ENCODE measurements at places on chromosomes 5 and 9.

DNA sequence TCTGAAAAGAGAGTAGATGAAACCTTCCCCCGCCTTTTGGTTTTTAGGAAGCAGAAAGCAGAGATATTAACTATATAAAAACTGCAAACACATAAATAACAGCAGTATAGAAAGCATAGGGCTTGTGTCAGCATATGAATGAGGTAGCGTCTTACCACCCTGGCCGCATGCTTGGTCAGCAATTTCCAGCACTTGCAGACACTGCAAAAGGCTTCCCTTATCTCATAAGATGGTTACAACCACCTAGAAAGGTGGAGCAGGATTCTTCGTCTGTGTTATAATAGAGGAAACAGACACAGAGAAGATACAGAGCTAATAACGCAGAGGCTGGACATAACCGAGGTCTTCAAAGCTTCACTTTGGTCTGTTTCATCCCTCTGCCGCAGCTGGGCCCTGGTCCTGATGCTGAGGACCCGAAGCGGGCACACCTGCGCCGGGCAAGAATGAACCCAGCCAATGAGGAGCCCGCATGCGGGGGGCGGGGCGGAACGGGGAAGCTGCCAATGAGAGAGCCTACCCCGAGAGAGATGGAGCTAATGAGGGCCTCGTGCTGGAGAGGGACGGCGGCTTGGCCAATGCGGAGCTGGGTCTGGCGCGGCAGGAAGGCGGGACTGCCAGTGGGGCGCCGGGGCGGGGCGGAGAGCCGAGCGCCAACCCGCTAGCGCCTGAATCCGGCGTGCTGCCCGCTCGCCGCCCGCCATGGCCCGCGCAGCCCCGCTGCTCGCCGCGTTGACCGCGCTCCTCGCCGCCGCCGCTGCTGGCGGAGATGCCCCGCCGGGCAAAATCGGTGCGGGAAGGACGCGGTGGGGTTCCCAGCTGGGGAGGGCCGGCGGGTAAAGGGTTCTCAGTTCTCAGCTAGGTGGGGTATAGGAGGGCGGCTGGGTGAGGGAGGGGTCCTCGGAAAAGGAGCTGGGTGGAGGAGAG lies at the start of gene PCYOX1L:
PCYOX1L (plus strand) TSS at position 677 of the 924 bp plus-strand sequence; CDS start at position 700, 23 bp downstream.
- DNase-seq, result peak; percentile 97

DNA sequence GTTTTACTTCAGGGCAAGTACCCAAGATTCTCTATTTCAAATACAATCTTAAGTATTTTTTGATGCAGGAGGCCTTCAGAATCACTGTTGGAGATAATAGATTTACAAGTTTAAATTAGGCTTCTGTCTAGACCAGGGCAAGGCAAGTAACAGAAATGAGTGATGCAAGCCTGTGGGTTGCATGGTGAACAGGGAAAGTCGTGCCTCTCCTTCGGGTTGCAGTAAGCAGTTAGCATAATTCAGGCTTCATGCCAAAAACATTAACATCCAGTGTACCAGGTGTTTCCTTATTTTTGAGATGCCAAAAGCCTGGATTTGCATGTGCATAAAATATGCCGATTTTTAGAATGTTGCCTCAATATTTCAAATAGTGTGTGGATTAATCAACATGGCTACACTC lies 369.0 kb downstream of the CAAP1 start:
- DNase-seq, result no peak

- no peak for DNase-seq
Observed at GRCh38 chr5:1318659-1319251, 23.9 kb upstream of the TERT start.

DNA sequence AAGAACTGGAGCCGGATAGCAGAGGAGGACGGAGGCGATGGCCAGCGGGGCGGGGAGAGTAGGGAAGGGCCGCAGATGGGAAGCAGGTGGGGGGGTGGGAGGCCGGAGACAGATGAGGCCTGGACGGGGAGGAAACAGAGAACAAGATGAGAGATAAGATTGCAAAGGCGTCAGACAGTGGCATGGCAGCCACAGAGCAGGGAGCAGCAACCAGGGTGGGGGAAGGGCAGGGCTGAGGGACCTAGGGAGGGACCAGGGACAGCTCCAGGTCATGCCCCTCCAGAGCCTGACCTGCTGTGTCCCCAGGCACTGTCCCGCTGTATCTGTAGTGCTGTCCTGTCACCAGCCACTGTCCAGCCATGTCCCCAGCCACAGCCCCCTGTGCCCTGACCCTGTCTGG lies 49.6 kb upstream of the LMX1B start:
- DNase-seq, result no peak

- DNase-seq, result no peak
Observed at GRCh38 chr9:35650341-35651158, at the start of gene SIT1. Gene SIT1 (minus strand): TSS chr9:35650931. CDS start chr9:35650853, 78 bp downstream.

DNA sequence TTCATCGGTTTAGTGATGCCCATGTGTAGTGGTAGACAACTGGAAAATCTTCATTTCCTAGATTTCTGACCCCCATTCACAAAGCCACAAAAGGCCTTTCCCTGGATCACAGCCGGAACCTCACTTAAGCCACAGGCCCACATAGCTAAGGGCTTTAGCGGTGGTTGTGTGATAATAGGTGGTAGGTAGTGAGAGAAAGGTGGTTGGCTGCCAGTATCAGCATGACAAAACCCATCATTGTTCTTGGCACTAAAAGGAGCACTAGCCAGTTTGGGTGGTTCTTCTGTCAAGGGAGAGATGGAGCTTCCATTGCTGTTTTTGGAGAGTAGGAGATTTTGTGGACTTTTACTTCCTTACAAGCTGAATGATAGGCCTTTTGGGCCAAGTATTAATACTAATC lies 9.7 kb upstream of the SLC36A2 start:
- no peak for DNase-seq

DNA sequence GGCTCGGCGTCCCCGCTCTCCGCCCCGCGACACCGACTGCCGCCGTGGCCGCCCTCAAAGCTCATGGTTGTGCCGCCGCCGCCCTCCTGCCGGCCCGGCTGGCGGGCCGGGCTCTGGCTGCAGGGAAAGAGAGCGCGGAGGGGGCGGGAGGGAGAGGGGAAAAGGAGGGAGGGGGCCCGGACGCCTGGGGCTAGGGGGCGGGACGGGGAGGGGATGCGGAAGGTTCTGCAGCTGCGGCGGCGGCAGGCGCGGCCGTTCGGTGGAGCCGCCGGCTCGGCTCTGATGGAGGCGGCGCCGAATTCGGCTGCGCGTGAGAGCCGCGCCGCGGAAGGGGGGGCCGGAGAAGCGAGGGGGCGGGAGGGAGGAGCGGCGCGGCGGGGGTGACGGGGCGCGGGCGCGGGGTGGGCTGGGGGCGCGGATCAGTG lies at the start of gene MARCHF11:
MARCHF11 (minus strand) TSS at position 281 of the 425 bp plus-strand sequence; CDS start at position 65, 216 bp downstream.
- DNase-seq, result no peak

DNA sequence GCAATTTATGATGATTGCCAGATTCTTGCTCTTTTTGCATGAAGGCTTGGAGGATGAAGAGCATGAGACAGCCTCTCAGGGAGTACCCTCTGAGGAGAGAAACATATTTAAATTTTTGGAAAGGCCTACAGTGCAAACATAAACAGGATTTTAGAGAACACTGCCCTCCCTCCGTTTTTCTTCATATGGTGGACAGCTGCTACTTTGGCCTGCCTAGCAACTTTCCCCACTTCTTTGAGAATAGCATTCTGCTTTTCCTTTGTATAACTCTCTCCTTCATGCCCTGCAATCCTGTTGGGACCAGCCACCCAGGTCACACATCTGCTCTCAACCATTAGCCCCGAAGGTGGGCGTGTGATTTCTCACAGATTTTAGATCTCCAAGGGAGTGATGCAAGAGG lies 20.5 kb upstream of the TXN start:
- DNase-seq, result no peak

DNA sequence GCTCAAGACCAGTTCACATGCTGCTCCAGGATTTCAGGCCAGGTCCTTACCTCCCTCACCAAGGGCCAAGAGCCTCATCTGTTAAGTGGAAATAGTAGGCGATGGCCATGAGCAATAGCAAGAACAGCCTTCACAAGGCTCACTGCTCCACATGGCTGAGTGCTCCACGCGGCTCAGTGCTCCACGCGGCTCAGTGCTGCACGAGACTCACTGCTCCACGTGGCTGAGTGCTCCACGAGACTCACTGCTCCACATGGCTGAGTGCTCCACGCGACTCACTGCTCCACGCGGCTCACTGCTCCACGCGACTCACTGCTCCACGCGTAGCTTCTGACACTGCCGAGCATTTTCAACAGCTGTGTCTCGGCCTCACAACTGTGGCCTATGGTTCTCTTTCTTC lies 36.4 kb upstream of the ADAMTS2 start:
- DNase-seq, result no peak

DNA sequence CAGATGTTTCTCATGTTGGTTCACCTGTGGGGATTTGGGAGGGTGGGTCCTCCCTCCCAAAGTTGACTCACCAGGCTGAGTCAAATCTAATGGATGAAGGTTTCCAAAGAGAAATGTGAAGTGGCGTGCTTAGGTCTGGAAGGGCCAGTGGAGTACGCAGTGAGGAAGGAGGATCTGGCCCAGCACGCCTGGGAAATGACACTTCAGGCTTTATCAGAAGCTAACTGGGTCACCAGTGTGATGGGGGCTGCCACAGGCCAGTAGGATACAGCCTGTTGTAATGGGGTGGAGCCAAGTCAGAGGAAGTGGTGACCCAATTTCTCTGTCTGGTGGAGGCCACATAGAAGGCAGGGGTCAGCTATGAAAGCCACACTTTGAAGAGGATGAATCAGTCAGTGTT lies 18.0 kb downstream of the POLR1E start:
- DNase-seq, result peak; percentile 29

GRCh38 chr9:74303945-74304344 lies 193.2 kb upstream of the RORB start:
- no peak for DNase-seq

GRCh38 chr5:10604975-10605374 lies 41.1 kb downstream of the ANKRD33B start:
- no peak for DNase-seq

GRCh38 chr5:52867809-52868208 lies 80.1 kb downstream of the ITGA1 start:
- DNase-seq, result peak; percentile 52

DNA sequence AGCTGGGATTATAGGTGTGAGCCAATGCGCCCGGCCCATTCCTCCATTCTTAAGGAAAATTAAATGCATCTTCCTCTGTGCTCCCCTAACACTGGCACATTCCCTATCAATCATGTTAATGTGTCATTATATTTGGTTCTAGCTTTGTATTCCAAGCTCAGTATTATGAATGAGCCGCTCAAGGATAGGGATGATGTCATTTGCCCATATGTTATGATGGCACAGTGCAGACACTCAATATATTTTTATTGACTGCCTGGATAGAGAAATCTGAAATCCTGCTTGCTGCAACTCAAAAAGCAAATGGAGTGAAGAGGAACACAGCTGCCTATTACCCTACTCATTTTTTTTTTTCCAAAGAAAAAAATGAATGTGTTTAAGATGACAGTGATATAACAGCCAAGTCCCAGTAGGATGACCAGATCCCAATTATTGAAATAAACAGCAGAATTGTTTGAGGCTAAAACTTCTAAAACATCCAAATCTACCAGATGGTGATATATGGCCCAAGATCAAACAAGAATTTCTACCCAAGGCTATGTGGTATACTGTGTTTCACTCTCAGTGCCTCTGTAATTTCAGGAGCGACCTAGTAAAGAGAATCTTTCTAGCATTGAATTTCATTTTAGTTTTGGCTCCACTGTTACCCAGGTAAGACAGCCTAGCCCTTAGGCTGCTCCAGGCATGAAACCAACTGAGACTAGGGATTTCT lies 16.3 kb downstream of the SUSD1 start:
- DNase-seq, result no peak

DNA sequence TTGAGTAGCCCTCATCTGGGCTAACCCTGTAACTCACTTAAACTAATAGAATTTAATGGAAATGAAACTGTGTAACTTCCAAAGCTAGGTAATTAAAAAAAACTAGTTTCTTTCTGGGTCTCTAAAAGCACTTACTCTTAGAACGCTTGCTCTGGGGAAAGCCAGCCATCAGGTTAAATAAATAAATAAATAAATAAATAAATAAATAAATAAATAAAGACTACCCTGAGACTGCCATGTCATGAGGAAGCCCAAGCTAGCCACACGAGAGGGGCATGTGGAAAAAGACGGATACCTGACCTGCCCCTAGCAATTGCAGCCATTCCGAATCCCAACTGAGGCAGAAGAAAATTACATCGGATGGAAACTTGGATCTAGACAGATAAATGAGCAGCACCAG lies 51.3 kb upstream of the FER start:
- no peak for DNase-seq

GRCh38 chr9:91816356-91816755 lies 133.7 kb downstream of the ROR2 start:
- no peak for DNase-seq

- DNase-seq, result no peak
Observed at GRCh38 chr5:29899583-29899982, 1293.9 kb upstream of the CDH6 start.

DNA sequence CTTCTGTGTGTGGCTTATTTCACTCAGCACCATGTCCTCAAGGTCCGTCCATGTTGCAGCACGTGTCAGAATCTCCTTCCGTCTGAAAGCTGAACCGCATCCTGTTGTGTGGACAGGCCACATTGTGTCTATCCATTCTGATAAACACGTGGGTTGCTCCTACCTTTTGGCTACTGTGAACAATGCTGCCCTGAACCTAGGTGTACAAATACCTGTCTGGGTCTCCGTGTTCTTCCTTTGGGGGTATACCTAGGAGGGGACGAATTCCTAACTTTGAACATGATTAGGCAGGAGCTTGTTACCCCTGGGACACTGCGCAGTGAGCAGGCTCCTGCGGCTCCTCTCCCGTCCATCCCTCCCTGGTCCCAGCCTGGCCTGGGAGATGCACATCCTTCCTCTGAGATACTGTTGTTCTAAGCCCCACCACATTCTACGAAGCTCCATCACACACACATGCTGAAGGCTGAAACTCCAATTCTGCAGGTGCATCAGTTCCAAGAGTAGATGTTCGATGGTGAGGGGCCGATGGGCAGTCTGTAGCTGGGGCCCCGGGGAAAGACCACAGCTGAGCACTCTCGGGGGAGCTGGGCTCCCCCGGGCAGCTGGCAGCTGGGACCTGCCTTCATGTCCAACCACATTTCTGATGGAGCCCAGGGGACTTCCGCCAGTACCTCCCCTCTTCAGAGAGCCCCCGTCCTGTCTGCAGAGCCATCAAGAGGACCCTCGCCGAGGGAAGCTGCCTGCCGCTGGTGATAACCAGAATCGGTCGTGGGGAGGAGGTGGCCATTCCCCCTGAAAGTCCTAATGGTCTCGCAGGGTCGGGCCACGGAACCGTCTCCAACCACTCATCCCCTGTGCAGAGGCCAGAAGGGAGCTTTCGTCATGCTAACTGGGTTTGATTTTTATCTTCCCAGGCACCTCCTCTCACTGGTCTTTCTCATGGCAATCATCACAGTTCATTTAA lies 120.9 kb downstream of the COL23A1 start:
- DNase-seq, result no peak

- peak; percentile 74 for DNase-seq
Observed at GRCh38 chr9:36728651-36729520, 156.2 kb downstream of the MELK start.

DNA sequence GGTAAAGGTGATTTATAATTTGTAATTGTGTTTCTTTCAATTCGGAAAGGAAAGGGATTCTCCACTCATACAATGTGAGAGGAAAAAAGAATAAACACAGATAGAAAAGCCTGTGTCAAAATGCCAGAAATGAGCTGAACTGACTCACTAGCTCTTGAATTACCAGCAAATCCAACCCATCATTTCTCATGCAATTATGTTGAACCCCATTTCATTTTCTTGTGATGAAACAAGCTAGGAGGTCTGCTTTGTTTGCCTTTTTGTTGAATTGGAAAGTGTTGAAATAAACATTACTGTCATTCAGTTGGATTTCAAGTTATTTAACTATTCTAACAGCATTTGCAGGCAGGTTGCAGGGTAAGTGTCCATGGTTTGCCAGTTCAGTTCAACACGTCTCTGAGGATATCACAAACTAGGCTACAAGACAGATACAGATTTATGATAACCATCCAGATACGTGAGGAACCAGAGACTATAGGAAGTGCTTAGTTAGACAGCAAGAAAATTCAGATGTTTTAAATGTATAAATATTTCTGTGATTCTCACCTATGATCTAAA lies 547.2 kb downstream of the MAT2B start:
- DNase-seq, result peak; percentile 49

Data from mesenchymal stem cell (in vitro differentiated cells and primary cell).